ENCODE measurements at places on chromosomes 12 and 14. TPM values are rescaled to one million over a fixed set of nuclear protein-coding genes. Genes with fewer than 3 reads are reported as not detected.

Gene RNU6-7
- not detected for total RNA-seq

Gene LMNTD1
- total RNA-seq: 2.5 TPM

Gene SARNP
- total RNA-seq: 98.1 TPM

Gene PPP1CC
- total RNA-seq: 108 TPM

Gene USP44
- total RNA-seq: 4.4 TPM

Gene SYT1
- 100 TPM for total RNA-seq

Gene DPY19L2
- 48.8 TPM for total RNA-seq

Gene DHRS4L2
- 22.5 TPM for total RNA-seq

Gene TMEM63C
- 4.5 TPM for total RNA-seq

Gene ANKRD52
- total RNA-seq: 20.9 TPM
